NCI-H2227 treated with DMSO at 0.1 percent for 48 hours (cell line): ENCODE measurements at places on chromosomes 3 and 15.

DNA sequence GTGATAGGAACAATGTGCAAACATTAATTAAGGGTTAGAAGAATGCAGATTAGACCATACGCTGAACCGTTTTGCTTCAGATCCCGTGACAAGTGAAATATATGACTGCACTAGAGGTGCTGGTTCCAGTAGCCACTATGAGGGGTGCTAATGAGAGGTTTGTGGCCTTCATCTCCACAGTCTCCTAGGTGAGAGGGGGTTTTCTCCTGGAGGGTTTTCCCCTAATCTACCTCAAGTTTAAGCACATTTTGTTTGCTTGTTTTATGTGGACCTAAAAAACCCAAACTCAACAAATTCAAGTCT is 13.7 kb upstream of the SHF start:
- DNase-seq: no peak

DNA sequence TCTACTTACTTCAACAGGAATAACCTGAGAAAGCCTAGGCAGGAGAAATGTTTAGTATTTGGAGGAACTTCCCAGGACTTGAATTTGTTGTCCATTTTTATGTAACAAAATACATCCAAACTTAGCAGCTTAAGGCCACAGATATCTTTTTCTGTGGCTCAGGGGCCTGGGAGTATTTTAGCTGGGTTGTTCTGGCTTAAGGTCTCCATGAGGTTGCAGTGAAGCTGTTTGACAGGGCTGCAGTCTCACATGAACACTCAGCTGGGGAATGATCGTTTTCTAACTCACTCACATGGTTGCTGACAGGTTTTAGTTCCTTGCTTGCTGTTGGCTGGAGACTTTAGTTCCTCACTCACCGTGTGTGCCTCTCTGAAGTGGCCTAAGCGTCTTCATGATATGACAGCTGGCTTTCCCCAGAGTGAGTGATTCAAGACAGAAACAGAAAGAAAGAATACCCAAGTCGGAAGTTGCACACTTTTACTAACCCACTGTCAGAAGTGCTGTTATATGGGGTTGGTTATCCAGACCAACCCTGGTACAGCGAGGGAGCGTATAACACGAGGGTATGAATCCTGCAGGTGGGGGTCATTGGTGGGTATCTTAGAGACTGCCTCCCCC is 229.7 kb upstream of the TBL1XR1 start:
- DNase-seq: no peak

DNA sequence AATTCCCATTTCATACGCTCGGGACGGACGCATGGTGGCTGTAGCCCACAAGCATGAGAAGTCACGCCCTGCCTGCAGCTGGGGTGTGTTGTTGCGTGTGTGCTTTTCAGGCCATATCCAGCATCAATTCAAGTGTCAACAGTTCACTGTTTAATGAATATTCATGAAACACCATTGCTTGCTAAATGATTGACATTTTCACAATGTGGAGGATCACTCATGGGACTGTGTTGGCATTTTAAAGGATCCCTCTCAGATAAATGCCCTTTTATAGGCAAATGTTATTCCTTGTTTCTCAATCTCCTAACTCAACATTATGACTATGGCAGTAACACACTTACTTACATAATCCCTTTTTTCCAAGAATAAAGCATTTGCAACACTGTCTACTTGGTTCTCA is 511.3 kb downstream of the GABRG3 start:
- DNase-seq: no peak

GRCh38 chr15:89175617-89176191 is 45.7 kb downstream of the RLBP1 start:
- no peak for DNase-seq

GRCh38 chr15:101488300-101489164 is 975 bp downstream of the PCSK6 start:
- DNase-seq: no peak

DNA sequence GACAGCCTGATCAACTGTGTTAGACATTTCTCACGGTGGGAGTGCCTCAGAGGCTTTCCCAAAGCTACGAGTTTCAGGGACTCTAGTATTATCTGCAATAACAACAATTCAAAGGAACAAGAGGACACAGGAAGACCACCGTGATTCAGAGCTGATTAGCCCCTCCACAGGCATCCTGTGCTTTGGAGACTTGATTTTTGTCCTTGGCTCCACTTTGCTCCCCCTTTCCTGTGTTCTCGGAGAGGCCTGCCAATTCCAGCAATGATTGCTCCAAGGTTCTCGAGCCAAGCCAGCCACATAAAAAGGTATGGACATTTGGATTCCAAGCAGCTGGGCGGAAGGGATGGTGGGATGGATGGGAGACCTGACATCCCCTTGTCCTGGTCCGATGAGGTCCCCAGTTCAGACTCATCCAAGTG is 14.3 kb downstream of the EHD4 start:
- DNase-seq: no peak

DNA sequence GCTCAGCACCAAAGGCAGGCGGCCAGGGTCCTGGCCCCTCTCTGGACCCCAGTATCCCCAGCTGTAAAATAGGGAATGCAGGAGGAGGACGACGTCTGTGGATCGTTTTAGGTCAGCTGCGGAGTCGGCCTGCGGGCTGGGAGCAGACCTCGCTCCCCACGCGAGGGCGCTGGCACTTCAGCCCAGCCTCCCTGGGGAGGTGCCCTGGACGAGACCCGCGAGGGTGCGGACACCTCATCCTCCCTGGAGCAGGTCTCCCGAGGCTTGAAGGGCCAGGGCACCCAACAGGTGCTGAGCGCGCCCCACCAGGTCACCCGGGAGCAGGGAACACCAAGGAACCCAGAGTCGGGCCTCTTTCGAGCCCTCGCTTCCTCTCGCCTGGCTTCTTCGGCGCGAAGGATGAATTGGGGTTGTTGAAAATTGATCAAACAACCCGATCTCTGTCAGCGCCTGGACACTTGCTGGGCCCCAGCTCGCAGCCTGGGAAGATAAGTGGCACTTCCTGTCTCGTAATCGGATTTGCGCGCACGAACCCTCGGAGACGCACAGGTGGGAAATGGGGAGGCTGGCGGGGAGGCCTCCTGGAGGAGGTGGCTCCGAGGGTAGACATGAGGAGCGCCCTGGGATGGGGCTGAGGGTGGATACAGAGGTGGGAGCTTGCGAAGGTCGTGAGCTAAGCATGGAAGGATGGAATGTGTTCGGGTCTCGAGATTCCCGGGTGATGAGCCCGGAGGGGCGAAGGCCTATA is 588 bp upstream of the VIPR1 start:
- DNase-seq: no peak

- DNase-seq: no peak
Observed at GRCh38 chr3:104614564-104614963, 752.1 kb upstream of the ALCAM start.

- no peak for DNase-seq
Observed at GRCh38 chr3:133113927-133114597, 75.9 kb downstream of the TMEM108 start.

- DNase-seq: no peak
Observed at GRCh38 chr3:148175214-148175613, 522.5 kb upstream of the AGTR1 start.

- peak; percentile 20 for DNase-seq
Observed at GRCh38 chr15:29613951-29614382, 208.3 kb downstream of the TJP1 start.

DNA sequence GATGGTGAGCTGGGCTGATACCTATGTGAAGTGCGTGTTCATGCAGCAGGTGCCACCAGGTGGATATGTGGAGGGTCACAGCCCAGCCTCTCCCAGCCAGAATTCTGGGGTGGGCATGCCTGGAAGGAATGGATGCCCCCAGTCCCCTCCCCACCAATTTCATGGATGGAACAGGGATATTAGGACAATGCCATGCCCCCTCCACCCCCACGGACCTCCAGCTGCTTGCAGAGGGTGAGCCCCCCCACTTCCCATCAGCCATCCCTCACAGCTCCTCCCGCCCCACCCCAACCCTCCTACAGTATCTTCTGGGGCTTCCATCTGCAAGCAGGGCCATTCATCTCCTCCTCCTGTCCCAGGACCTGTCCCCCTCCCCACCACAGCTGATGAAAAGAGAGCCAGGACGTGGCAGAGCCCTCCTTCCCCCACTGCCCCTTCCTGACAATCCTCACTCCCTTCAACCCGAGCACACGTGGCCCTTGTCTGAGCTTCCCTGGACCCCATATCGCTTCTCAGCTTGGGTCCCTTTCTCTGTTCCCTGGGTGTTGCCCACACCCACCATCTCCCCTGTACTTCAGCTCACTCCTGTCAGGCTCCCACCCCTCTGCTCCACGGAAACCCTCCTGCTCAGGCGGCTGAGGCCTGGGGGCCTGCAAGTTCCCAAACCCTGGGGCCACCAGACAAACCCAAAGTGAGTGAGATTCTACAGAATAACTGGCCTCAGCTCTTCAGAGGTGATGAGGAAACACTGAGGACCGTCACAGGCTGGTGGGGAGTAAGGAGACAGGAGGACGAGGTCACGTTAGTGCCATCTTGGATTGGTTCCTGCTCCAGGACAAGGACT is 2.8 kb upstream of the SEMA3G start:
- no peak for DNase-seq

- no peak for DNase-seq
Observed at GRCh38 chr3:66367979-66368378, 132.8 kb downstream of the LRIG1 start.

- DNase-seq: no peak
Observed at GRCh38 chr3:64166584-64167162, 58.6 kb downstream of the PRICKLE2 start.

DNA sequence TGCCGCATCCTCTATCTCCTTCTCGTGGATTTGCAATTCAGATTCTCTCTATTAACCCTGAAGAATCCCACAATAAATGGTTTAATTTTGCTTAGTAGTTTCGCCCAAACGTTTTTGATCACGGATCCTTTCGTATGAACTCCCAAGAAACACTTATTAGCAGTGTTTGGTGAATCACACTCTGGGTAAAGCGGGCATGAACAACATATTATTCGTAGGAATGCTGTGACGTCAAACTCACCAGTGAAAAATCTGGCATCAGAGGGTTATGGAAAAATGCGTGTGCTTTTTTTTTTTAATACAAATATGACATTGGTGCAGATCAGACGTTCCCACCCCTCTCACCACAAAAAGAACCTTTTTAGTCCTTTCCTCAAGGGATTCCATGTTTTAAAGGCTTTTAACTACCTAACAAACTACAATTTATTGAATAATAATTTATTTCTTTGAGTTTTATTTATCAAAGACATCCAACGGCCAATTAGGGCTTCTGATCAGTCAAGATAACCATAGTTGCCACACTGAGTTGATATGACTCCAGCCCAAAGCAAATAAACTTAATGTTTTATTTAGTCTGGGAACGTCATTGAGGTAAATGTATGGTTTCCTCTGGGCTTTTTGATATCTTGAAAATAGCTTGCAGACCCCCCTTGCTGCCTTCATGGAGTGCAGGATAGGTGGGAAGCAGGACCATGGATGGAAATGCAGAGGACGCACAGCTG is 45.5 kb upstream of the CGNL1 start:
- DNase-seq: no peak

DNA sequence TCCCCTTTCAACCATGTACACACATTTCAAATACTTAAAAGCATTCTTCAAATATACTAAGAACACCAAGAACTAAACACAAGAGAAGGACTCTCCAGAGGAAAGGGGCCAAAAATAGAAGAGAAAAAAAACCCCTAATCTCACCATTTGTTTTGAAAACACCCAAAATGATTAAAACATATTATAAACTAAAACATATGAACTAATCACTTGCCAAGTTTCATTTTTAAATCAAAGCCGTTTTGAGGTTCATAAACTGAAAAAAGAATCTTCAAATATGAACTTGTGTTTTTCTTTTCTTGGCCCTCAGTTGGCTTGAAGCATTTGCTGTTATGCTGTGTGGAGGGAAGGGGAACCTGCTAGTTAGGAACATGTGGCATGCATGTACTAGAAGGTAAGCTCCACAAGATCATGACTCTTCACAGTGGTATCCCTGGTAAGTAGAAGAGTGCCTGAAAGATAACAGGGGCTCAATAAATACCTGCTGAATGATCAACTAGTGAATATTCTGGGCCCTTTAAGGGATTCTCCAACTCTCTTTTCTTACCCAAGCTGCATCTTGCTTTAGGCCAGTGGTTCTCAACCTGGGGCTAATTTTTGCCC is 224.5 kb downstream of the TIGIT start:
- DNase-seq: no peak

GRCh38 chr3:123084738-123085237 is 18.0 kb downstream of the PDIA5 start:
- no peak for DNase-seq

- no peak for DNase-seq
Observed at GRCh38 chr3:35120026-35120425, 519.3 kb upstream of the ARPP21 start.

DNA sequence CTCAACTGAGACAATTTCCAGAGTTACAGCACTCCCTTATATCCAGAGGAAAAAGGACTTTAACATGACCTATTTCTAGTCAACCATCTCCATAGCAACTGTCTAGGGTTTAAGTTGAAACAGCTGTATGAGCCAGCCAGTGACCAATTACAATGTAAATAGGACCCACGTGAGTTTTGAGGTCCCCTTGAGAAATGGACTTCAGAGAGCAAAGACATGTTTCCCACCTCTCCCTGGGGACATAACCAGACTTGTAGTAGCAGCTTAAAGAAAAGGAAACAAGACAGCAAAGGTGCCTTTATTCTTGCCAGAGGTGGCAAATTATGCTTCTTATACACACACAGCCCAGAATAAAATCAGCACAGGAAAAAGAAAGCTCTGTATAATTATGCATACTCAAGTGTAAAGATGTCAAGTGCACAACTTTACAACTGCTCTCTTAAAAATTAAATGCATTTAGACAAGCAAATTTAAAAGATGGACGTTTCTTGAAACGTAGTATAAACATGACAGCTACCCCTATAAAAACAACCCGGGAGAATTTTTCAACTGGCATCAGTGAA is 40.2 kb downstream of the SUMF1 start:
- DNase-seq: no peak

DNA sequence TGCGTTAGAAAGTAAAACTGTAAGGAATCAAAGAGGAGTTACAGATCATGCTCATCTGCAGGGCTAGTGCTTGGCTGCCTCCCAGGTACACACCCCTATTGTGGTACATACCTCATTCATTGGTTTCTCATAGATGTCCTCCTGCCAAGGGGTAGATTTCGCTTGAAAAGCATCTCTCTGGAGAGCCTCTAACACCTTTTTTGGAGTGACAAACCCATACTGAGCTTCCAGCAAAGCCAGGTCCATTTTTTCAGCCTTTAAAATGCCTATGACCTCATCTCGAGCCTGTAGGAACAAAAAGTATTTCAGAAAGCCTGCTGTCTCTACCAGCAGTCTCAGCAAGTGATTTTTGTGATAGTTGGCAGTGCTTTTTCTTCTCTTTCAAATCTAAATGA is 112.1 kb downstream of the CMSS1 start:
- no peak for DNase-seq

- DNase-seq: no peak
Observed at GRCh38 chr3:69058180-69058946, 6.2 kb upstream of the TMF1 start.

DNA sequence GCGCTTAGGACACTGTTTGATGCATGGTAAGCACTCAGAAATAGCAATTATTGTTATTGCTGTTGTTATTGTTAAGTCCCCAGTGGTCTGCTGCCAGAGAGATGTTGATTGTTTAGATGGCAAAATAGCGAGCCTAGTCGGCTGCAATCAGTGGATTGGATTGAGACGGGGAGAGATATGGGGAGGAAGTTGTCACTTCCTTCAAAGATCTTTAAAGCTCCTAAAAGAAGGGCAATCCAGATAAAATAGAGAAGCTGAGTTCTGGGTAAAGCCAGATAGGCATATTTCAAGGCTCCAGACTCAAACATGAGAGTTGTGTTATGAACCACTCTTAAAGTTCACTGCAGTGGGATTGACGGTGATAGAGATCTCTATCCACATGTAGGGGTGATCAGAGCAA is 64.5 kb downstream of the RYR3 start:
- DNase-seq: no peak
